ENCODE measurements at places on chromosomes 13 and 19.

- no peak for DNase-seq
Observed at GRCh38 chr13:39490136-39490535, 112.9 kb downstream of the LHFPL6 start.

DNA sequence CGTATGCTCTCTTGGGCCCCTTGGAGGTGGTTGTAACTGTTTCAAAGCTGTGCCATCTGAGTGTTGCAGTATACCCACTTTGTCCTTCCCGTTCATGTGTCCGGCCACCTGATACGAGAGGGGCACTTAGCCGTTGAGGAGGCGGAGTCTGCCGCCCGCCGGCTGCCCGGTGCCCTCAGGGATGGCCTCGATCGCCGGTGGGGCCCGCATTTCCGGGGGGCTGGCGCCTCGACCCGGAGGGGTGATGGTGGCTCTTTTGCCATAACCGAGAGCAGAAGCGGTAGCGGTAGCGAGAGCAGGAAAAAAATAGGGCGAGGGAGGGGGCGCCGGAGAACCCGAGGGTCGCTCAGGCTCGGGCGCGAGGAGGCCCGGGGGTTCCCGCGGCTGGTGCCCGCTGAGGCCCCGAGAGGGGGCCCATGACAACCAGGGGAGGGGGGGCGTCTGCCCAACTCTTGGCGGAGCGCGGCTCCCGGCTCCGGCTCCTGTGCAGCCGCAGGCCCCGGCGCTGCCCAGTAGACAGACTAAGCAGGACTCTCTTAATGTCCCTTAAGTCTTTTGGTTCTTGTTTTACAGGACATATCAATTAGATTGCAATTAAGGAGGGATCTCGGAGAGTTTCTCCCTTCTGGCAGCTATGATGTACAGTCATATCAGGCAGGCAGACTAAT lies 342.7 kb upstream of the SGCG start:
- no peak for DNase-seq

- no peak for DNase-seq
Observed at GRCh38 chr13:113732176-113732960, 26.7 kb upstream of the TMEM255B start.

GRCh38 chr13:43240278-43240677 lies 216.9 kb downstream of the DNAJC15 start:
- DNase-seq: no peak

DNA sequence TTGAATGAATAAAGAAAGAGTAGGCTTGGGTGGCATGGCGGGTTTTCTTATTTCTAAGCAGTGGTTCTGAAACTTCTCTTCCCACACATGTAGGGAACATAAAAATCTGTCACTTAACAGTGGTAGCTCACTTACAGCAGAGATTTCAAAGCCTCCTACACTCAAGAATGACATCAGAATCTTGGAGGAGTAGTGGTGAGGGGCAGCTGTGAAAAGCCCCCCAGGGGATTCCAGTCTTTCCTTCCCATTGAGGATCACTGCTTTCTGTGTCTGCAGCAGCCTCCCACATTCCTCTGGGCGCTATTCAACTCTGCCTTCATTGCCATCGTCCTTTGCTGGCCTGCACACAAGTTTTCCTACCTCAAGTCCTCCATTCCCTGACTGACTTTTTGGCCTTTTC lies 8.6 kb upstream of the NEK5 start:
- DNase-seq: no peak
